Stimulated activated CD4-positive, alpha-beta T cell treated with anti-CD3 and anti-CD28 coated beads, TNF-alpha, amount 100 ng/mL, for 4 hours (primary cell): ENCODE measurements at places on chromosomes 7 and 10.

DNA sequence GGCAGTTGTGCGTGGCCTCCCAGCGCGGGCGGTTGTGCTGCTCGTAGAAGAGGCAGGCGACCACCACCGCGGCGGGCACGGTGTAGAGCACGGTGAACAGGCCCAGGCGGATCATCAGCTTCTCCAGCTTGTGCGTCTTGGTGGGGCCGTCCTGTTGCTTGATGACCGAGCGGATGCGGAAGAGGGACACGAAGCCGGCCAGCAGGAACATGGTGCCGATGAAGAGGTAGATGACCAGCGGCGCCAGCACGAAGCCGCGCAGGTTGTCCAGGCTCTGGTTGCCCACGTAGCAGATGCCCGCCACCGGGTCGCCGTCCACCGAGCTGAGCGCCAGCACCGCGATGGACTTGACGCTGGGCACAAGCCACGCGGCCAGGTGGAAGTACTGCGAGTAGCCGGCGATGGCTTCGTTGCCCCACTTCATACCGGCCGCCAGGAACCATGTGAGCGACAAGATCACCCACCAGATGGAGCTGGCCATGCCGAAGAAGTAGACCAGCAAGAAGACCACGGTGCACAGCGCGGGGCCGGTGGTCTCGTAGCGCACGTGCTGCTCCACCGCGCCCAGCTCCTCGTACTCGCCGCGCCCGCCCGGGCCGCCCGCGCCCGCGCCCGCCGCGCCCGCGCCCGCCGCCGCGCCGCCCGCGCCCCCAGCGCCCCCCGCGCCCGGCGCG, 2.2 kb downstream of the FZD8 start:
- no peak for DNase-seq

- no peak for DNase-seq
These were observed 71.2 kb upstream of the INSIG1 start for GRCh38 chr7:155226261-155227003.

DNA sequence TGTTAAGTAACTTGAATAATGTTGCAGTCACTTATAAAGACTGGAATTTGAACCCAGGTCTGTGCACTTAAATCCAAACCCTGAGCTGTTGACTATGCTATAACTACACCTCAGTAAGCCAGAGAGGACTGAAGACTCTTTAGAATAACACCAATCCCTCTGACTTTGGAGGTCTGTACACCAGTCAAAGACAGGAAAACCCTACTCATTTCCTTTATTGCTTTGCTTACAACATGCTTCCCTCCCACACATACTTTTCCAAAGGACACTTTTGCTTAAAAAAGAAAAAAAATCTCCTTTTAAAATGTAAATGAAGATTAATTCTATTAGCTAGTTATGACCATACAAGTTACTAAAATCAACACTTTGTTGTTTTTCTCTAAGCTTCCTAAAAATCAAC, 184.7 kb upstream of the KCTD7 start:
- DNase-seq: no peak

DNA sequence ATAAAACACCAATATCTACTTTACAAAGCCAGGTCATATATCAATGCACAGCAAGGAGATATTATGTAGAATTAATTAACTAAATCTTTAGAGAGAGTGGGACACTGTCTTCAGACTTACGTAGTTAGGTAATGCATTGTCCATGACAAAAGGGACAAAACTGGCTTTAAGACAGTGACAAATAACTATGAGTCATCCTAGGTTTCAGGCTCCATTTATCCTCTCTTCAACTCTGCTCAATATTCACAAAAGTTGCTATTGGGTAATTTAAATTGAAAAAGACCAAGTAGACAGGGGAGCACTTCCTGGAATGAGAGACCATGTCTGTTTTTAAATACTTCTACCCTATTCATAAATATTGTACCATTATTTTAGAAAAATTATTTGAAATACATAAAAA, 464.5 kb downstream of the ARL4A start:
- no peak for DNase-seq

DNA sequence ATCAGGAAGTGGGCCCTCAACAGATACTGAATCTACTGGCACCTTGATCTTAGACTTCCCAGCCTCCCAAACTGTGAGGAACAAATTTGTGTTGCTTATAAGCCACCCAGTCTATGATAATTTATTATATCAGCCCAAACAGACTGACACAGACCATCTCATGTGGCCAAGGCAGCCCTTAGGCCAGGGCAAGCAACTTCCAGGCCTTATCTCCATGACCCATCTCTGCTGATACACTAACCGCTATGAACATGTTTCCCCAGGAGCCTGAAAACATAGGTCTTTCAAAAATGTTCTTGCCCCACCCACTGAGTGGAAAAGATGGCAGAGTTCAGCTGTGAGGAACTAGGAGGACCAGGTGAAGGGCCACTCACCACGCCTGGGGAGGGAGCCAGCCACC, 3.2 kb upstream of the BLOC1S2 start:
- DNase-seq: no peak

GRCh38 chr7:116576350-116577319, 51.8 kb downstream of the CAV1 start:
- no peak for DNase-seq

DNA sequence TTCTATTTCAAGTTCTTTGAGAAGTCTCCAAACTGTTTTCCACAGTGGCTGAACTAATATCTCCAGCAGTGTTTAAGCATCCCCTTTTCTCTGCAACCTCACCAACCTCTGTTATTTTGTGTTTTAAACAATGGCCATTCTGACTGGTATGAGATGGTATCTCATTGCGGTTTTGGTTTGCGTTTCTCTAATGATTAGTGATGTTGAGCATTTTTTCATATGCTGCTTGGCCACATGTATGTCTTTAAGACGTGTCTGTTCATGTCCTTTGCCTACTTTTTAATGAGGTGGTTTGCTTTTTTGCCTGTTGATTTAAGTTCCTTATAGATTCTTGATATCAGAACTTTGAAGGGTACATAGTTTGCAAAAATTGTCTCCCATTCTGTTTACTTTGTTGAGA, 156.6 kb upstream of the IMMP2L start:
- no peak for DNase-seq

- DNase-seq: no peak
These were observed 119.0 kb downstream of the PTPN20 start for GRCh38 chr10:47030191-47030703.

- DNase-seq: no peak
These were observed 179.2 kb upstream of the MBL2 start for GRCh38 chr10:52951824-52952223.

DNA sequence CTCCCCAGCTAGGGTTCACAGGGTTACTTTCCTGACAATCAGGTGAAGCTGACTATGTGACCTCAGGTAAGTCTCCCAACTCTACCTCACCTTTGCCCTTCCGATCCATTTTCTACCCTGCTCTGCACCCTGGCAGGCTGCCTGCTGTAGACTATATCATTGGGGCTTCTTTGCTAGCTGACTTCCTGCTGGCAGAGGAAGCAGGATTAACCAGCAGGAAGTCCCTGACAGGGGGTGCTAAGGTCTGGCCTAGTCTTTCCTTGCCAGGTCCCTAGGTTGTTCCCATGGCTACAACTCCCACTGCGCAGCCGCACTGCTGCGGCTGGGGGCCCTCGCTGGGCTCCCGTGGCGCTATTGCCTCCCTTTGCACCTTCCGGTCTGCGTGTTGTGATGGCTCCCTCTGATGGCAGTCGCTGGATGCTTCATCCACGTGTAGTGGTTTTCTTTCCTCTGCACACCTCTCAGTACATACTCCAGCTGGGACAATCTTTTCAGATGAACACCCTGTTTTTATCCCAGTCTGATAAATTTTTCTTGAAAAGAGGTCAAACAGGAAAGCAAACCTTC, 365.9 kb downstream of the REEP3 start:
- no peak for DNase-seq

GRCh38 chr10:63210611-63211196, 77.6 kb downstream of the NRBF2 start:
- DNase-seq: no peak

GRCh38 chr7:7329326-7329725, 147.0 kb downstream of the C1GALT1 start:
- no peak for DNase-seq

GRCh38 chr7:152016947-152017346, 8.5 kb upstream of the GALNT11 start:
- DNase-seq: no peak

- no peak for DNase-seq
These were observed 126.2 kb downstream of the MDFIC start for GRCh38 chr7:115047958-115048720.

- no peak for DNase-seq
These were observed 129.8 kb downstream of the GPR158 start for GRCh38 chr10:25304606-25305005.

DNA sequence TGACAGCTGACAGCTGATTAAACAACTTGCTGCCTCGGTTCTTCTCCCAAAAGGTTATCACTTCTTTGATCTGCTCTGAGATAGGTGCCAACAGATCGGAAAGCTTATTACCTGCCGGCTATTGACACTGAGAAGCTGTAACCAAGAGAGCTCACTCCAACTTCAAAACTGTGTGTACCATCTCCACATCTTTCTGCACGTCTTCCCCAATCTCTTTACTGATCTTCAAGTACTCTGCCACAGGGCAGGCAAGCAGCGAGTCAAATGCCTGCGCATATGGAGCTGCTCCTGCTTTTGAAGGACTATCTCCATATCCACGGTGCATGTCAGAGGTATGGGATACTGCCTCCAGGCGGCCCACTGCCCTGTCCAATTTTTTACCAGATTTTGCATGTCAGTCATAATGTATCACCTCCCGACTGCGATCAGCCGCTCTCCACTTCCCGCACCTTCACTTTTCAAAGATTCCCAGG, 352 bp upstream of the ZNF485 start:
- DNase-seq: no peak

DNA sequence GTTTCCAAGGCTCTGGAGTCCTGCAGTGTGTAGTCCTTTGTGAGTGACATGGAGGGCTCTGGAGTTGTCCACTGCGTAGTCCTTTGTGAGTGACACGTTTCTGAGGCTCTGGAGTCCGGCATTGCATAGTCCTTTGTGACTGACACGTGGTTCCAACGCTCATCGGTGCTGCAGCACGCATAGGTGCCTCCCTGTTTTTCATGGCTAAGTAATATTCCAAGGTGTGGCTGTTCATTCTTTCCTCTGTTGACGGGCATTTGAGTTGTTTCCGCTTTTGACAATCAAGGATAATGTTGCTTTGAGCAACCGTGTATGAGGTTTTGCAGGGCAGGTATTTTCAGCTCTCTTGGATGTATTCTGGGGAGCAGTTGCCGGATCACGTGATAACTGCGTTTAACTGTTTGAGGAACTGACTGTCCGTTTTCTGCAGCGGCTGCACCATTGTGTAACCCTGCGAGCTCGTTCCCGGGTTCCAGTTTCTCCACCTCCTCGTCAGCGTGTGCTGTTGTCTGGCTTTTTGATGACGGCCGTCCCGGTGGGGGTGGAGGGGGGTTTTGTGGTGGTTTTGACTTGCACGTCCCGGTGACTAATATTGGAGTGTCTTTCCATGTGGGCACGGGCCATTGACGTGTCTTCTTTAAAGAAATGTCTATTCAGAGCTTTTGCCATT, 21.1 kb downstream of the FAM20C start:
- DNase-seq: no peak

- no peak for DNase-seq
These were observed 5.5 kb upstream of the MMD2 start for GRCh38 chr7:4964506-4964905.

DNA sequence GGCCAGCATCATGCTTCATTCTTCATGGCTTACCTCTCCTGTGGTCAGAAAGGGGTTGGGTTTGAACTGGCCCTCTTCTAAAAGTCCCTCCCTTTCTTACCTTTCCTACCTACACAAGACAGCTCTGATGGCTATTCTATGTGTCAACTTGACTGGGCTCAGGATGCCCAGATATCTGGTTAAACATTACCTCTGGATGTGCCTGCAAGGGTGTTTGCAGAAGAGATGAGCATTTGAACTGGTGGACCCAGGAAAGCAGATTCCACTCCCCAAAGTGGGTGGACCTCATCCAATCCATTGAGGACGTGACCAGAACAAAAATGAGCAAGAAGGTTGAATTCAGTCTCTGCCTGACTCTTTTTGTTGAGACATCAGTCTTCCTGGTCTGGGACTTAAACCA, 79.0 kb upstream of the TCF7L2 start:
- no peak for DNase-seq

DNA sequence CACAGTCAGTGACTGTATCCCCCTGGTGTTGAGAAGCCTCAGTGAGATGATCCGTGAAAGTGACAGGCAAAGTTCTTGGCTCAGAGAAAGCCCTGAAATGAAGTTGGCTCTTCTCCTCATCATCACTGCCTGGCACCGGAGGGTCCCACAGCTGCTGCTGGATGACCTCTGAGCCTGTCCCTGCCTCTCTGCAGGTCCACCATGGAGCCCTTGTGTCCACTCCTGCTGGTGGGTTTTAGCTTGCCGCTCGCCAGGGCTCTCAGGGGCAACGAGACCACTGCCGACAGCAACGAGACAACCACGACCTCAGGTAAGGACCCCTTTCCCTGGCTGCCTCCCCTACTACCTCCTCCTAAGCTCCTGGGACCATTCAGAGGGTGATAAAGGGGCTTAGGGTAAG, 85.5 kb downstream of the MKI67 start:
- DNase-seq: no peak

GRCh38 chr10:21518641-21519396, 6.7 kb downstream of the SKIDA1 start:
- DNase-seq: no peak

- DNase-seq: no peak
These were observed 199.5 kb downstream of the INHBA start for GRCh38 chr7:41503438-41503837.

DNA sequence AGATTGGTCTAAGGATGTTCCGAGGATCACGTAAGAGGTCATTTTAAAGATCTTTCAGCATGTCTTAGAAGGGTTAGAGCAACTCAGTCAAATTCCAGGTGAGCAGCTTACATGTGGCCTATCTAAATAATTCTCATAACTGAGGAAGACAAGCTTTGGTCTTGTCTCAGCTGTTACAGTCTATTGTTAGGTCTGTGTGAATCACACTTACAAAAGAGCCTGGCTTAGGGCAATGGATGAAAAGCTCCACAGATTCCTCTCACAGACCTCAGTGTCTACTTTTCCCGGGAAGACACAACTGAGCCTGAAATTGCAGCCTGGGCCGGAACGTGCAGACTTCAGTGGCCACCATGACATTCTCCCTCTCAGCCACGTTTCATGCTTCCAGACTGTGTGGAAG, 173.1 kb downstream of the INHBA start:
- DNase-seq: no peak

DNA sequence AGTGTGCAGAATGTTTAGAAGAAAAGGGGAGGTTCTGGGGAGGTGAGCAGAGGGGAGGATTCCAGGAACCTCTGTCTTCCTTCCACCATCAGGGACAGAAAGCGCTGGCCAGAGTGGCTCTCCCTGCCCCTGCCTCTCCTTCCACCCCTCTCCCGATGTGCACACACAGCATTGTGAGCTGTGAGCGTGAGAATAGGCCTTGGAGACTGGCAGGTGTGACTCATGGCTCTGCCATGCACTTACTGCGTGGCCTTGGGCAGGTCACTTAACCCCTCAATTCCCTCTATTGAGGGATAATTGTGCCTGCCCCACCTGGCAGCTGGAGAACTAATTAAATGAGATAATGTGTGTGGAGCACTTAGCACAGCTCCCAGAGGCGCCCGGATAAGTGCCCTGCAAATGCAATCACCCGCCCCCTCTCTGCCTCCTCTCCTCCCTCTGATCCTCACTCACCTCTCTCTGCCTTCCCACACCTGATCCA, 115.4 kb downstream of the ZMIZ1 start:
- no peak for DNase-seq

- no peak for DNase-seq
These were observed 146.3 kb downstream of the GALNT17 start for GRCh38 chr7:71278257-71278656.
